Suprapubic skin (tissue), 4 donors: ENCODE measurements at places on chromosomes 4 and X. TPM values are rescaled to one million over a fixed set of nuclear protein-coding genes. Genes with fewer than 3 reads are reported as not detected.

DNA sequence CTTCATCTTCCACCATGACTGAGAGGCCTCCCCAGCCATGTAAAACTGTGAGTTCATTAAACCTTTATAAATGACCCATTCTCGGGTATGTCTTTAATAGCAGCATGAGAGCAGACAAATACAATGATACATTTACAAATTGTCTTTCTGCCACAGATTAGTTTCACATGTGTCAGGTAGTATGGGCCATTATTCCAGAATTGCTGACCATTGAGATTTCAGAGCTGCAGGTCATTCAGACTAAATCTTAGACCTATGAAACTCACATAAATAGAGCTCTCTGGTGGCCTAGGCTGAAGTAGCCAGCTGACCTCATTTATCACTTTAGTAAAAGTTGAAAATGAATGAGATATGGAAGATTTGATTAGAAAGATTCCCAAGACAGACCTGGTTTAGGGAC lies 105.8 kb downstream of the FIP1L1 start:
- no peak for DNase-seq

ARHGAP24 gene
- total RNA-seq, result 25.8 TPM

DNA sequence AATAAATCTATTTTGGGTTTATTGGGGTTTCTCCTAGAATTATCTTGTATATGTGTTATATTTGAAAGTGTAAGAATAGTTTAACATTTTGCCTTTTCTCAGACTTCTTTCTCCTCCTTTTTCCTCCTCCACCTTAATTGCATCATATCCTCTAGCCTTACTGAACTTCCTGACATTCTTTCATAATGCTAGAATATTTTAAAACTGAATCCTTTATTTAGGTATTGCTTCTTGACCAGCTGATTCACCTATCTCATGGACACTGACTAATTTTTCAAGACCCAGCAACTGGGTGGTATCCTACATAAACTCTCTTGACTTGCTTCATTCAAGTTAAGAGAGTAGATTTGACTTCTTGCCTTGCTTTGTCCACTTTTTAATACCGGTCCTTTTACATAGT lies 1508.9 kb downstream of the STIM2 start:
- DNase-seq, result no peak

- no peak for DNase-seq
Measured at GRCh38 chr4:663438-664428, 10.3 kb downstream of the ATP5ME start.

GRCh38 chrX:19658030-19658429 lies 142.7 kb upstream of the MAP3K15 start:
- DNase-seq, result no peak

DNA sequence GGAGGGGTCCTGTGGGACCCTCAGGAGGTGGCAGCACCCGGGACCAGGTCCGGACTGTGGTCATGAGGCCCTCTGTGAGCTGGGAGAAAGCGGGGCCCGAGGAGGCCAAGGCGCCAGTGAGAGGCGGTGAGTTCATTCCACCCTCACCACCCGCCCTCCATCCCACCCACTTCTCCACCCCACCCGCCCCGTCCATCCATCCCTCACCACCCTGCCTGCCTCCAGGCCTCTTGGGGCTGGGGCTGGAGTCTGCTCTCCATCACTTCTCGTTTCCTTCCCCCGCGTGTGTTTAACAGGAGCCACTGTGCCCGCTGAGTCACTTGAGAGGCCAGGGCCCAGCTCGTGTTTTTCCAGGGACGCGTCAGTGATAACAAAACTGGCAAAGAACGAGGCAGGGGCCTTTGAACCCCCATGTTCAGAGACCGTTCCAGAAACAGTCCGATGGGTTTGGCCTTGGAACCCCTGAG lies 6.2 kb downstream of the SH3TC1 start:
- DNase-seq, result no peak

GRID2 gene
- not detected for total RNA-seq

- DNase-seq, result no peak
Measured at GRCh38 chrX:19708683-19709082, 178.7 kb downstream of the SH3KBP1 start.

DNA sequence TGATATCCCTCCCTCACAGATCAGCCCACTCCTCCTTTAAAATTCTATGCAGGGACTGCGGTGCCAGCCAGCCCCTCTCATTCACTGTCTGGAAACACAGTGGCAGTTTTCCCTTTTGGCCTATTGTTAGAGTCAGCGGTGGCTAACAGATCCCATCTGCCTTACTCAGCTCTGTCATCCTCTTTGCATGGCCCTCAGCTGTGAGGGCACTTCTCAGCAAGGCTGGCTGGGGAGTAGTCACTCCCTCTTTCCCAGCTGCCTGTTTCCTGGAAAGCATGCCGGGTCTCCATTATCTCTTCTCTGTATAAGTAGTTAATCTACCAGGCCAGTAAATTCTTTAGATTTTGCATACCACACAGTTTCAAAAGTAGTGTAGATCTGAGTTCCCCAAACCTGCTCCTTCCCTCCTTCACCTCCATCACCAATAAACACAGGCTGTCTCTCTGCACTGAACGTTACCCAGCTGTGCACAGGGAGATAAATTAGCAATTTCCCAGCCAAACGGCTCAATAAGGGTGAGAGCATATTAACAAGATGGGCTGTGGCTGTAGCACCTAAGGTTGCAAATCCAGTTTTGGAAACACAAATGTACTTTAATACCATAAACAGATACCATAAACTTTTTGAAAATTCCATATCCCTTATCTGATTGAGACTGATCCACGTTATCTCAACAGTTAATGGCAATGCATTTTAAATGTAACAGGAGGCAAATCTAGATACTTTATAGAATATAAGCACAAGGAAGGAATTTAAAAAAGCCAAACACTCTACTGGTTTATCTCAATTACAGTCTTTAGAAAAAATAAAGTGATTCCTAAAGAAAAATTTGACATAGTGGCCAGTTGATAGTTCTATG lies 229.3 kb downstream of the ANKRD50 start:
- no peak for DNase-seq

DNA sequence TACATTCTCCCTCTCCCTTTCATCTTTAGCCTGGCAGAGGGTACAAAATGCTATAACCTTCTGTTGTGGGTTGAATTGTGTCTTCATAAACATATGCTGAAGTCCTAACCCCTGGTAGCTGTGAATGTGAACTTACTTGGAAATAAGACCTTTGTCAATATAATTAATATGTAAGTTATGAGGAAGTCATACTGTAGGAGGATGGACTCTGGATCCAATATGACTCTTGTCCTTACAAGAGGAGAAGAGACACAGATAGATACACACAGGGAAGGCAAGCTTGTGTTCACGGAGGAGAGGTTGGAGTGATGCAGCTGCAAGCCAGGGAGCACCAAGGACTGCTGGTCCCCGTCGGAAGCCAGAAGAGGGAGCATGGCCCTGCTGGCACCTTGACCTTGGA lies 94.7 kb downstream of the SLC2A9 start:
- no peak for DNase-seq

DNA sequence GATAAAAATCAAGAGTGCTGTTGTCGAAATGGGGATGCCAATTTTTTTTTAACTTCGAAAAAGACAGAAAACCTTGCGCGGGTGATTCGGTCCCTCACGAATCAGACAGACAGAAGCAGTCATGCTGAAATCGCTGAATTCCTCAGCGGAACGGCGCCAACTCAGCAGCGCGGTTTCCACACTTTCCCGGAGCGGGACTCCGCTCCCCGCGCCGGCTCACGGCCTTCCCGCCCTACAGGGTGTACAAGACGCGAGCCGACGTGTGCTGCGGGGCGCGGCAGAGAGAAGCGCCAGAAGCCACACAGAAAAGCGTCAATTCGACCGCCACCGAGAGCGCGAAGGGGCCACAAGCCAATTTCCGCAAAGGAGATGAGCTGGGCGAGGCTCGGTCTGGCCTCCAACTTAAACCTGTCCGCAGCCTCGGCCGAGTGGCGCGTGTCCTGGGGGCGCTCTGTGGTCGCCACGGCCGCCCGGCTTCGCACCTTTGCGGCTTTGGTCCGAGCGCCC lies 1.3 kb downstream of the NEXMIF start:
- no peak for DNase-seq

- no peak for DNase-seq
Measured at GRCh38 chrX:32155044-32155638, 1056.2 kb downstream of the DMD start.

GRCh38 chr4:126109836-126110235 lies 795.1 kb downstream of the FAT4 start:
- DNase-seq, result no peak

- no peak for DNase-seq
Measured at GRCh38 chrX:33194876-33195433, 16.4 kb downstream of the DMD start.

- no peak for DNase-seq
Measured at GRCh38 chr4:99382745-99383360, 30.3 kb upstream of the ADH1C start.

- DNase-seq, result peak; percentile 41
Measured at GRCh38 chr4:10033191-10033881, 12.0 kb upstream of the SLC2A9 start.

GRCh38 chrX:68273887-68274286 lies 159.4 kb downstream of the OPHN1 start:
- DNase-seq, result no peak

HPGD gene
- 69.0 TPM for total RNA-seq

USP17L30 gene
- not detected for total RNA-seq

- no peak for DNase-seq
Measured at GRCh38 chr4:123127218-123127617, 204.8 kb upstream of the NUDT6 start.

DNA sequence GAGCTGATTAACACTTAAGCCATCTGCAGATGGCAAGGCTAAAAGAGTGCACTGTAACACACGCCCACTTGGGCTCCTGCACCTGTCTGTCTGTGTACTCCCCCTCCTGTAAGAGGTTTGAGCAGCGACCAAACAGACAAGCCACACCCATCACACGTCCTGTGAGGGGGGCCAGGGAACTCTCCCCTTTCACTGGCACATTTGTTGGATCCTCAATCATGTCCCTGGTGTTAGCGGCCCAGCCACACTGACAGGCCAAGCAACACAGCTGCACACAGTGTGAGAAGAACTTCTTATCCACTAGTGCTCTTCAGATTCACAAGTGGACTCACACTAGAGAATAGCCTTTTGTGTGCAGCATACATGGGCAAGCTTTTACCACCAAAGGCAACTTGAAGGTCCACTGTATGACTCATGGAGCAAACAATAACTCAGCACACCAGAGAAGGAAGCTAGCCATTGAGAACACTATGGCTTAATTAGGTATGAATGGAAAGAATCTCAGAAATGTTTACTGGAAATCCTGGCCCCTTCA lies 29.1 kb upstream of the UTP14A start:
- no peak for DNase-seq

FAM241A gene
- 3.5 TPM for total RNA-seq

- DNase-seq, result no peak
Measured at GRCh38 chrX:102712981-102713625, 855 bp downstream of the GPRASP2 start.

SPIN2B gene
- total RNA-seq, result 6.1 TPM

DNA sequence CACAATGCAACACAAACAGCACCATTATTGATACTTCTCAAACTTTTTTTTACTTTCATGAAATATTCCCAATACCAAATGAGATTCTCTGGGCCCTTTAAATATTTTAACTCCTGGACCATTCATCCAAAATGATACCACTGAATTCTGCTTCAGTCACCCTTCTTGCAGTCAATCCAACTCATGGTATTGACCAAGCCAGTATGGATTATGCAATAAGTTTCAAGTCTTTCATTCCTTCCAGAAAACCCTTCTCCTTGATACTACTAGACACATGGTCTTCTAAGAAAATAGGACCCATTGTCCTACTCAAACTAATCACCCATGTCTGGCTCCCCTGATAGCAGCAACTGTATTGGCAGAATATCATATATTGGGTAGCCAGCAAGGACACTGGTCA lies 23.0 kb downstream of the ZNF721 start:
- no peak for DNase-seq

DNA sequence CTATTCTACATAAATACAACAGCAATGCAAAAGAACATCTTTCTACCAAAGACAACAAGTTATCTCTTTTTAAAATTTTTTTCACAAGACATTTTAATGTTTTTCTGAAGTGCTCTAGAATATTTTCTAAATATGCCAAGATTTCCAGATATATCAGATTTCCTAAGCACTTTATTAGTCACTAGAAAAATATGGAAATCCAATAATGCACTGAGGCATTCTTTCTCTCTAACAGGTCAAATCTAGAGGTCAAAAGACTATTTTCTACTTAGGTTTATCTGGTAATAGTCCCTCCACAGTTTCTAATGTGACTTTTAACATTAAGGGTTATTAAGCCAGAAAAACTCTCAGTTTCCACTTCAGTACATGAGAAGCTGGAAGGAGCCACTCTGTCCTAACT lies 1041.2 kb upstream of the INTU start:
- DNase-seq, result no peak

- DNase-seq, result no peak
Measured at GRCh38 chr4:41359836-41360213, 103.1 kb downstream of the UCHL1 start.

DNA sequence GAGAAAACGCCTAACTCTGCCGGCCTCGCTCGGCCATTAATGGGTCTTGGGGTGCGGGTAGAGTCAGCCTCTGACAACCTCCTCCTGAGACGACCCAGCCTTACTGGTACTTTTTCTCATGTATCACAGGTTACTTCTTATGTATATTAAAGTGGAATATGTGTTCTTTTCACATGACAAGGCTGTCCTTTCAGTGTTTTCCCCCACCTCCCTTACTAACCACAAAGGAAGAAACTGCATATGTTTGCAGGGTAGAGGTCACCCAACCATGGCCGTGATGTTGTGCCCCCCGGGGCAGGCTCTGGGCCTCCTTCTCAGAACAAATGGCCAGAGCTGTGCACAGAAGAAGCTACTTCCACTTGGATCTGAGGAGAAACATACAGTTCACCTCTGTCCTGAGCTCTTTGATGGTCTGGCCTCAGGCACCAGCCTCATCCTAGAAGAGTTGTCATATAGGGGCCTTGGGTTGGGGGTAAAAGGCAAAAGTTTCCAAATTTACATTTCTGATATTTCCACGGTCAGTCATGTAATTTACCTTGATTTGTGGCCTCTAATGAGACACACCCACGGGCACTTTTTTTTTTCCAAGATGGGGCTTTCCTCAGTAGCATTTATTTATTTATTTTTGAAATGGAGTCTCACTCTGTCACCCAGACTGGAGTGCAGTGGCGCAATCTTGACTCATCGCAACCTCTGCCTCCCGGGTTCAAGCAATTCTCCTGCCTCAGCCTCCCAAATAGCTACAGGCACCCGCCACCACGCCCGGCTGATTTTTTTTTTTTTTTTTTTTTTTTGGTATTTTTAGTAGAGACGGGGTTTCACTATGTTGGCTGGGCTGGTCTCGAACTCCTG lies 1.9 kb downstream of the SOWAHD start:
- DNase-seq, result no peak

HAND2 gene
- 0.96 TPM for total RNA-seq

DNA sequence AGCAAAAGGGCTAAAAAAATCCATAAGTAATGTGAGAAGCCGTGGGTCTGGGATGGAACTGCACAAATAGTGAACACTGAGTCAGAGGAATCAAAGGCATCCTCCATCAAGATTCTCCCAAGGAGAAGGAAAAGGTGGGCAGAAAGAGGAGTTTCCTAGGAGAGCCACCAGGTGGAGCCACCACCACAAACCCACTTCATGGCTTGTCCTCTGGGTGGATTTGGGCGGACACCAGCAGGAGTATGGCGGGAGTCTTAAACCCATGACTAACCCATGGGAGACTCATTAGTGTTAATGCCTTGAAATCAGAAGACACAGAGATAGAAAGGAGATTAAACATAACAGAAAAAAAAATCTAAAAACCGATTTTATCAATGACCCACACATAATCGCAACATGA lies 147.7 kb downstream of the SH3KBP1 start:
- peak; percentile 63 for DNase-seq
